Stimulated activated CD4-positive, alpha-beta T cell treated with anti-CD3 and anti-CD28 coated beads, Interleukin-15, amount 100 ng/mL, for 1 hour (primary cell): ENCODE measurements at places on chromosomes 5 and 9.

DNA sequence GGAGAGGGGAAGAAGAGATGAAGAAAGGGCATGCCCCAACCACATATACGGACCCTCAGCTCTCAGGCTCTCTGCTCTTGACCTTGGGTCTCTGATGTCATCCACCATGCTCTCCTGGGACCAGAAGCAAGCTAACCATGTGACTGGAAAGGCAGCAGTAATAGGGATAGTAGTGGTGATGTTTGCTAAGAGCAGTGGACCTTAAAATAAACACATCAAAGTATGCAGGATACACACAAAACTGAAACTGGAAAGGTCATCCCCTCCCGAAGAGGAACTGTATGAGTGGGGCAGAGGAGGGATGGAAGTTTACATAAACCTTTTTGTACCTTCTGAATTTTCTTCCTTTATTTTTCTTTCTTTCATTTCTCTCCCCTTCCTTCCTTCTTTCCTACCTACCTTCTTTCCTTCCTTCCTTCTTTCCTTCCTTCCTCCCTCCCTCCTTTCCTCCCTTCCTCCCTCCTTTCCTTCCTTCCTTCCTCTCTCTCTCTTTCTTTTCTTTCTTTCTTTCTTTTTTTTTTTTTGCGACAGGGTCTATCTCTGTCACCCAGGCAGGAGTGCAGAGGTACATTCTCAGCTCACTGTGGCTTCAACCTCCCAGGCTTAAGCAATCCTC is 8.1 kb upstream of the PTPN3 start:
- DNase-seq: no peak

GRCh38 chr9:116627433-116627832 is 59.7 kb upstream of the TRIM32 start:
- no peak for DNase-seq

GRCh38 chr5:137754961-137755762 is 999 bp upstream of the HNRNPA0 start:
- DNase-seq: no peak

DNA sequence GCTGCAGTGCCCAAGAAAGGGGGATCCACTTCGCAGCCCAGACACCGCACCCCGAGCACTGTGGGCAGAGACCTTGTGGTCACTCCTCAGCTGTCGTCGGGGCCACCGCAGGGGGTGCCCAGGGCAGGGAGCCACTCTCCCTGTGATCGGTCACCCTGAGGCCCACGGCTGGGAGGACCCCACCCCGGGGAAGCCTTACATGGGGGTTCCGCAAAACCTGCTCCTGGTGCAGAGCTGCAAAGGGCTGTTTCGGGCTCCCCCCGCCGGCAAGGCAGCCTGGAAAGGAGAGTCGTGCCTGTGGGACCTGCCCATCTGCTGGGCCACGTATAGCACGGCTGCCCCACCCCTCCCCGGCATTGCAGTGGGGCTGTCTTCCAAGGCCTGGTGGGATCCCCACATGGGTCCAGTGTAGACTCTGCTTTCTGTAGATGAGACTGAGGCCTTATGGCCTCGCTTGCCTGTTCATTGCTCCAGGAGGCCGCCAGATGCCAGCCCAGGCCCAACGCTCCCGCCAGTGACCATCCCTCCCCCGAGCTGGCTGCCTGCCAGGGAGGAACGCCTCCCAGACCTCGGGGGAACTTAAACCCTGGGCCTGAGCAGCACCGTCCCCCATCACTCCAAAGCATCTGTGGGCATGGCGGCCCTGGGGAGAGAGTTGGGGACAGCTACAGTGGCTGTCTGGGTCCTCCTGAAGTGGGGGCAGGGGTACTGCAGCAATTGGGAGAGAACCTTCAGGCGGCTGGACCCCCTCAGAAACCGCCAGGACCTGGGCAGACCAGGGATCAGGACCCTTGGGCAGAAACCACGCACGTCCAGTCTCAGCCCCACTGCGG is 1.6 kb upstream of the DNLZ start:
- DNase-seq: no peak

DNA sequence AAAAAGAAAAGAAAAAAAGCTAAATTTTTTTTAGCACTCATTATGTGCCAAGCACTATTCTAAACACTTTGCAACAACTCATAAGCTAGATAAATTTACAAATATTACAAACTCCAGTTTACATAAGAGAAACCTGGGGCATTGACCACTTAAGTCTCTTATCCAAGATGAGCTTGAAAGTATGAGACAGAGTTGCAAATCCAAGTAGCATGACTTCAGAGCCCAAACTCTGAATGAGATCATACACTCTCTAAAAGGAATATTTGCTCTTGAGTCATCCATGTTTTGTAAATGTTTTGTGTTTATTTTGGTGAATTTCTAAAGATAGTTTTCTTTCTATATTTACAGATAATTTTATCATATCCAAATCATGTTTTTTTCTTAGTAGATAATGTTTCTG is 4.0 kb upstream of the SHOC1 start:
- no peak for DNase-seq

DNA sequence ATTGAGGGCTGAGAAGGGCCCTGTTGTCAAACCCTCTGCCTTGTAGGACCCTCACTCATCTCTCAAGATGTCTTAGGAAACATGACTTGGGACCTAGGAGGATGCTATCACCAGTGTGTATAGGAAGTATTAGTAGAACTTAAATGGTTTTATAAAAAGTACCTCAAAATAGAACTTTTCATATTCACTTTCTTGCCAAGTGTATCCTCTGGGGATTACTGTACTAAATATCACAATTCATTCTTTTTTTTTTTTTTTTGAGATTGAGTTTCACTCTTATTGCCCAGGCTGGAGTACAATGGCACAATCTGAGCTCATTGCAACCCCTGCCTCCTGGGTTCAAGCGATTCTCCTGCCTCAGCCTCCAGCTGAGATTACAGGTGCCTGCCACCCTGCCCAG is 56.2 kb downstream of the ARHGEF28 start:
- DNase-seq: no peak

GRCh38 chr5:110441035-110441434 is 285.4 kb downstream of the TMEM232 start:
- no peak for DNase-seq

DNA sequence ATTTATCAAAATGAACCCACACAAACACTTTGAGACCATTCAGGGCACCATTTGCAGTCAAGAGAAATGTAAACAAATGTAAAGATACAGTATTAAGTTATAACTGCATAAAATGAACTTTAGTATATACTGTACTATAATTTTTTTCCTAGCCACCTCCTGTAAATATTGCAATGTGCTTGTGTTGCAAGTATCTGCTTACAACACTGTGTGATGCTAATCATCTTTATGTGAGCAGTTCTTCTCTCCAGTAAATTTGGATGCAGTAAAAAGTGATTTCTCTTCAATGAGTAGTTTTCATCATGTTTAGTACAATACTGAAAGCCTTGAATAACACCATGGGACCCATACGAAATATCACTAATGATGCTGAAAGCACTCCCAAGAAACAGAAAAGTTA is 9.4 kb downstream of the G3BP1 start:
- DNase-seq: no peak

- no peak for DNase-seq
These were observed 453 bp downstream of the CPEB4 start for GRCh38 chr5:173888473-173889131.

DNA sequence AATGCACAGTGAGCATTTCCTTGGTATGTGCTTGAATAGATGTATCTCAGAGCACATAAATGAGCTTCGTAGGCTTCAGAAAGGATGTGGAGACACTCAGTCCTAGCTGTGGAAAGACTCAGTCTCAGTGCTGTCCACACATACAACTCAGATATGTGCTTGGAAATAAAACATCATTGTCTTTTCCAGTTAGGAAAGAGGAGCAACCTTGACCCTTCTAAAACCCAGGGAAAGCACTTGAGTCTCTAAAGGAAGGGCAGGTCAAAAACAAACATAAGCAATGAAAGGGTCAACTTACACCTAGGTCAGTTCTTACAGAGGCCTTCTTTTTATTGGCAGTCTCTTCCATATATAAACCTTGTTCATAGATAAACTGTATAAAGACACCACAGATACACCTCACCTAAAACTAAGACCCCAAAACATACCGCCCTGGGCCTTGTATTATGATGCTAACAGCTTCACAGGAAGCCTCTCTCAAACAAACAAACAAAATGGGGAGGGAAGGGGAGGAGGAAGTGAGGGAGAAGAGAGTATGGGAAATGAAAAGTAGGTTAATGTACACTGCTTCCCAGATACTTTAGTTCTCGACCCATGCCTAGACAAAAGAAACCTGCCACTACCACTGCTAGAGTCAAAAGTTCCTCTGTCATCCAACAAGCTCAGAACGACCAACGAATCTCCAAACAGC is 114.4 kb downstream of the UBAP2 start:
- no peak for DNase-seq

- DNase-seq: peak; percentile 11
These were observed 453 bp downstream of the PTRH1 start for GRCh38 chr9:127714951-127715469.

DNA sequence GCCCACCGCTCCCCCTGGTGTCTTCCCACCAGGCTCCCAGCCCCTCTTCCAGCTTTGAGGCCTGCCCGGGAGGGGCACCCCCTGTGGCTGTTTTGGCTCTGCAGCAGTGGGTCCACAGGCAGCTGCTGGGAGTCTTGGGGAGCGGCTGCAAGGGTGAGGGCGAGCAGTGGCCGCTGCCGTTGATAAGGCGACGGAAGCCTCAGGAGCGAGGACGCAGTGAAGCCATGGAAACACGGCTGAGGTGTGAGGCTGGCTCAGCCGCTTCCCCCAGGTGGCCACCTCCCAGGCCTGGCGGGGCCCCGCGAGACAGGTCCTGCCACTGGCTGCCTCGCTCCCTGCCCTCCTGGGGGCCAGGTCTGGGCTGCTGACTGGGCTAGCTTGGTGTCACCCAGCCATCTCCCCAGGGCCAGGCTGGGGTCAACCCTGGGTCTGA is 41.5 kb downstream of the CXXC5 start:
- DNase-seq: no peak

- DNase-seq: no peak
These were observed 33.9 kb upstream of the TRIO start for GRCh38 chr5:14109041-14109747.

- no peak for DNase-seq
These were observed 20.0 kb upstream of the CRB2 start for GRCh38 chr9:123335986-123336329.

DNA sequence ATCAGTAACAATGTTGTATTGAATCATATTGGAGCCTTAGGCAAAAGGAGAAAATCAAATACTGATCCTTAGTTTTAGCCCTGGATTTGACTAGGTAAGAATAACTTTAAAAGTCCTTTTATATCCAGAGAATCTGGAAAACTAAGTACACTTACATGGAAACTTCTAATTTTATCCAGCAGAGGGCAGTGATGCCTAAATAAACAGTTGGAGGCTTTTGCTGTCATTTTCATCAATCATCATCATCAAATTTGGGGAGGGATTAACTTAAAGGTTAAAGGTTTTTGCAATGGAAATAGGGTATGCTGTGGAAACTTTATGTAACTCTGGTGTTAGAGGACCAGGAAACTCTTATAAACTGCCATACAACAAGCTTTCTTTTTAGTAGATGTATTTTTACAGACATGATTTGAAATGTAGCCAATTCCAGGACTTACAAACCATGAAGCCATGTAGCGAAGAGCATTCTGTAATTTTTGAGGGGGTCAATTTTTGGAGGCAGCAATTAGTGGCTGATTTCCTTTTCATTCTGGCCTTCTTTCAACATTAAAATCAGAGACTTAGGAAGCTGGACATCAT is 112.7 kb downstream of the OSTF1 start:
- DNase-seq: no peak

DNA sequence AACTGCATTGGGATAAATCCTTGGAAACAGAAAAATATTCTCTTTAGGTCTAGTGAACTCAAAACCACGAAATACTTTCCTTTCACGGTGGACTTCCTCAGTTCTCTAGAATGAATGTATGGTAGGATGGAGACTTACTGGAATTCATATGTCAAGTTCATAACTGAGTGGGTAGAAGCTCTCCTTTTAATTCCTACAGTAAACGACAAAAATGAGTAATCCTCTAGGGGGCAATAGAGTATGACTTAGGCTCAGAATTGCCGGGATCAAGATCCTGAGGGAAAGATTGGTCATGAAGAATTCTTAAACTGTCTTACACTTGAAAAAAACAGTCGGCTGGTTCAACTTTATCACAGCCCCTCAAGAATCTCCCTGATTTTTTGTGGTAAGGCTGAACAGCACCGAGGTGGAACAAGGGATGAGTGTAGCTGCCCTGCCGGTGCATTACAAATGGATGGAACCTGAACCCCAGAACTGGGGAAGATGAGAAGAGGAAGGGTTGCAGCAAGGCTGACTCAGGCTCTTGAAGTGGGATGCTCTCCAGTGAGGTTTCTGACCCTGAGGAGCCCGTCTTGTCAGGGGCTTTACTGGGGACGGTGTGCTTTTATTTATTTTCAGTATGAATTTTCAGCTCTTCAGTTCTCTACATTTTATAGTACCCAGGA is 14.0 kb upstream of the LOX start:
- no peak for DNase-seq

DNA sequence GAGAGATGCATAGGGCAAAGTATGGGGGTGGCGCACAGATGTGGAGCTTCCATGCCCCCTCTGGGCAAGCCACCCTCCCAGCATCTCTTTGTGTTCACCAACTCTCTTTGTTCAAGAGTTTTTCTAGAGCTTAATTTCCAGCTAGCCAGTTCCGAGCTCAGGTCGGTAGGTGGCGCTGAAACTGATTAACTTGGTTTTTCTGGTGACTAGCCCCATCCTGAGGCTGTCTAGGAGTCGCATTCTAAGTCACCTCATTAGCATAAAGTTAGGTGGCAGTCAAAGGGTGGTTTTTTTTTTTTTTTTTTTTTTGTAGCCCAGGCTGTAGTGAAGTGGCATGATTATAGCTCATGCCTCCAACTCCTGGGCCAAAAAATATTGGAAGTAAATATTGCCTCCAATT is 476.4 kb downstream of the KDM4C start:
- no peak for DNase-seq
